ENCODE measurements at places on chromosomes 4 and X.

DNA sequence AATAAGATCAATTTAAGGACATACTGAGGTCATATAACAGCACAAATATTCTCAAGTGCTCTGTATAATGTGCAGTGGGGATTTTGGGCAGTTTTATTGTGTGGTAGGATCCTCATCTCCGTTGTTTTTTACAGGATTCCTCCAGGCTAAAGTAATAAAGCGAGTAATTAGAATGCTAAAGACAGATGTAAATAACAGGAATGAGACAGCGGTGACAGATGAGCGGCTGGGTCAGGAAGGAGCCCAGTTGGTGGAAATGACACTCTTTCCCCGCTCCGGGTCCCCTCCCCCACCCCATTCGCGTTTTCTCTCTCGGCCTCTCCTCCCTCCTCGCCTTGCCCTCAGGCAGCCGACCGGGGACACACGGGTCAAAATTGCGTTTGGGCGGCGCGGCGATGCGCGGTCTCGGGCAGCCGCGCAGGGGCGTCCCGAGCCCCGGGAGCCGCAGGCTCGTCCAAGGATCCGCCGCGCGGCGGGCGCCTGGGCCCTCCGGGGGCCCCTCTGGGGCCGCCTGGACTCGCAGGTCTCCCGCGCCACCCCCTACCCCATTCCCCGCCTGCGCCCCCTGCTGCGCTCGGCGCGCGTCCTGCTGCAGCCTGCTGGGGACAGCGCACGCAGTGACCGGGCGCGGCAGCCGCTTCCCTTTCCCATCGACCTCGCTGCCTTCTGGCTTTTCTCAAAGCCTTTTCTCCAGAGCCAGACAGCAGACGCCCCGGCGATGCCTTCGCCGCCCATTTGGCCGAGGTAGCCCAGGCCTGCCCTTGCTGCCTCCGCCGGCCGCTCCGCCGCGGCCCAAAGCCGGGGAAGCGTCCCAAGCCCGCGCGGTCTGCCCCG, 16.2 kb downstream of the POU4F2 start:
- no peak for DNase-seq

- no peak for DNase-seq
Observed at GRCh38 chrX:116841290-116841689, 378.5 kb upstream of the CT83 start.

GRCh38 chr4:105241451-105241850, 94.8 kb downstream of the TET2 start:
- DNase-seq = no peak

- DNase-seq = no peak
Observed at GRCh38 chr4:56215141-56215783, 172.0 kb downstream of the AASDH start.

DNA sequence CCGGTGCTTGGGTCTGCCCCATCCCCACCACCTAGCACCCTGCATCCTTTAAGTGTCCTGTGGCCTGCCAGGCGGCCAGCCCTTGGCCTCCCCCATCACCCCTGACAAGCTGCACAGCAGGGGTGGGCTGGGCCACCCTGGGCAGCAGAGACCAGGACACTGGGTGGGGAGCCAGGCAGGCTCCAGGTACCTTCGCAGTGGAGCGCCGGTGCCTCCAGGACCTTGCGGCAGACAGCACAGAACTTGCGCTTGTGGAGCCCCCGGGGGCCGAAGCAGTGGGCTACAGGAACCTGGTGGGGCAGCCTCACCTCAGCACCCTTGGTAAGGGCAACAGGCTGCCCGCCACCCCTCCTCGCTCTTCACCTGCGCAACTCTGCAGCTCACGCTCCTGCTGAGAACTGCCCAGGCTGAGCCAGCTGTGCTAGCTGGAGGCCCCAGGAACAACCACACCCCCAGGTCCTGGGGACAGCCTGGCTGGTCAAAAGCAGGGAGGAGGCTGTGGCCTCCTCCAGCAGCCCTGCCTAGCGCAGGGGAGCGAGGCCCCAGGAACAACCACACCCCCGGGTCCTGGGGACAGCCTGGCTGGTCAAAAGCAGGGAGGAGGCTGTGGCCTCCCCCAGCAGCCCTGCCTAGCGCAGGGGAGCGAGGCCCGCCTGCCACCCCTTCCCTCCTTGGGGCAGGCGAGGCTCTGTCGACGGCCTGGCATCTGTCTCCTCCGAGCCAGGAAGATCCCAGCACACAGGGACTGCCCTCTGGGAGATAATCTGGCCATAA, 4.6 kb downstream of the DGKQ start:
- no peak for DNase-seq

GRCh38 chr4:8278009-8278395, 8.4 kb downstream of the HTRA3 start:
- no peak for DNase-seq

- no peak for DNase-seq
Observed at GRCh38 chrX:135984256-135984655, 979 bp upstream of the SLC9A6 start.

- DNase-seq = no peak
Observed at GRCh38 chr4:173417833-173418232, 18.9 kb upstream of the SCRG1 start.

- DNase-seq = no peak
Observed at GRCh38 chr4:128517739-128518510, 230.3 kb upstream of the PGRMC2 start.

GRCh38 chr4:144465546-144465945, 180.4 kb upstream of the HHIP start:
- no peak for DNase-seq

Data from stimulated activated CD8-positive, alpha-beta memory T cell treated with anti-CD3 and anti-CD28 coated beads, Interleukin-7, amount 100 ng/mL, for 48 hours (primary cell).